ENCODE measurements at places on chromosomes 7 and 10.

GRCh38 chr7:129970816-129971215, 18.1 kb upstream of the UBE2H start:
- no peak for DNase-seq

- no peak for DNase-seq
Observed at GRCh38 chr7:150939466-150939865, 38.7 kb downstream of the KCNH2 start.

GRCh38 chr7:21020667-21021066, 234.0 kb upstream of the SP8 start:
- no peak for DNase-seq

DNA sequence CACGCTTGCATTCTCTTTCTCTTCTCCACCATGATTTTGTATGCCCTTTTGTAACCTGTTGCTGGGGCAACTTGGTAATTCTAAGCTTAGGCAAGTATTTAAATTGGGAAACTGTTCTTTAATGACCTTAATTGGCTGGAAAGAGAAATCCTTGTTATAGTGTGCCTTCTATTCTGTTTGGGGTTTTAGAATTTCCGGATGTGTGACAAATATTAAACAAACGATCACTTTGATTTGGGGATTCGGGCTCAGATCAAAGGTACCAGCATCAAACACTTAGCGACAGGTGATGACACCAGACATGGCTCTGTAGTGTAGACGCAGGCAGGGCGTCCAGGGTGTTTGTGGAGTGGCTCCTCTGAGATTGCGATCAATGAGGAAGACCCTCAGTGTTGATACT, 55.0 kb downstream of the RAB11FIP2 start:
- no peak for DNase-seq

- DNase-seq = no peak
Observed at GRCh38 chr10:113518415-113518814, 34.4 kb upstream of the HABP2 start.

DNA sequence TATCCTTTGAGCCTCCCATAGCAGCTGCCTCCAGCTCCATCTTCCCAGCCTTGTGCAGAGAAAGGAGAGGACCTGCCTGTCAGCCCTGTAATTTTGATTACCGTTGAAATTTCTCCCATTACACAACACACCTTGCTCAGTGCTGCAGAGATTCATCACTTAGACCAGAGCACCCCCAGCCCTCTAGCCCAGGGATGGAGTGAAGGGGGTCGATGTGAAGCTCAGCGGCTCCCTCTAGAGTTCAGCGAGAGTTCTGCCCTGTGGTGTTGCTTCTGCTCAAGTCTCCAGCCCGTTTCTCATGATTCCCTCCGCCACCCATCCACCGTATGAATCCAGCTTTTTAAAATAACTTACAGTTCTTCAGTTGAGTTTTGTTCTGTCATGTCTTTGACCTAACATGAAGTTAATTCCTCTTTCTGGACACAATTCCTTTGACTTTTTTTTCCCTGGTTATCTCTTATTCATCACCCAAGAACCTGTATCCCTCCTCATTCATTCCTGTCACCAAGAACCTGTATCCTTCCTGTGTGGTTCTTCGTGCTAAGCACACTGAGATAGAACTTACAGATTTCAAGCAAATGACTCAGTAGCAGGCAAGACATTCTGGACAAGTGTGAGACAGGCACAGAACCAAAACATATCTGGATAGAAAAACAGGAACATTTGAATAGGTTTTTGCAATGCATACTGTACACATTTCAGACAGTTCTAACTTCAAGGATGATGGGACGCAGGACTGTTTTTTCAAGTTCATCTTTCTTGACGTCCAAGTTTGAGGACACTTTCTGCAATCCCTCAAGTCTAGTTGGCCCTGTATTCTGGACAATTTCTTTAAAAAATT, 35.0 kb upstream of the ZNF32 start:
- no peak for DNase-seq

GRCh38 chr7:150737265-150738055, at the start of gene GIMAP5:
Gene GIMAP5, plus strand, starts transcription at chr7:150737418. Its CDS starts 3,467 bp downstream, at chr7:150740885.
- no peak for DNase-seq

GRCh38 chr7:74051629-74052410, 23.8 kb downstream of the ELN start:
- DNase-seq = no peak

GRCh38 chr10:97543025-97543546, 29.5 kb upstream of the ANKRD2 start:
- peak; percentile 89 for DNase-seq

GRCh38 chr10:102633287-102633686, 11.0 kb upstream of the TRIM8 start:
- DNase-seq = no peak

DNA sequence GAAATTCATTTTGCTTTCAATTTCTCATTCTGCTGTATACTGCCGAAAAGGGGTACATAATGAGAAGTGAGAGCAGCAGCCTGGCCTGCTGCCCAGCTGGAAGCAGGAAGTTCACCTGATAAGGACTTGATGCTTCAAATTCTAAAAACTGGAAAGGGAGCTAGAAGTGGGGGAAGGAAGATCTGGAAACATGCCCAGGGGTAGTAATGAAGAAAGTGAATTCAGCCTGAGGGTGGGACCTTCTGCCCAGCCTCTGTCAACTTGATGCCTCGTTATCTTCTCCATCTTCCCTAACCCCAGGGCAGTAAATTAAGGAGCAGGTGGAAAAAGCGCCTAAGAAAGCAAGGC, 69.4 kb downstream of the ARMH3 start:
- no peak for DNase-seq

DNA sequence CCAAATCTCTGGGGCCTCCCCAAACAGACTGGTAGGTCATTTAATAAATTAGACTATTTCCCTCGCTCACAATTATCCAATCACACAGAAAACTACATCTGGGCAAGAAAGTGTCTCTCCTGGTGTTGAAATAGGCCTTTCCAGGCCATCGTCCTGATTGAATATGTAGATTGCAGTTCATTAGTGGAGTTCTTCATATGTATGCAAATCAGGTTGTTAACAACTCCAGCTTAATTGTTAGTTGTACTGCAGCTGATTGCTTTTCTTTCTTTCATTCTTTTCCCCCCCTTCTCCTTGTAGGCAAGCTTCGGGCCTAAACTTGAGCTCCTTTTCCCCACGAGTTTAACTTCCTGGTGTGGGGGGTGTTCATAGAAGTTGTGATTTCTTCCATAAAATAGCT, 359.1 kb upstream of the GALNT17 start:
- no peak for DNase-seq
